ENCODE measurements at places on chromosomes 5 and 9. TPM values are rescaled to one million over a fixed set of nuclear protein-coding genes. Genes with fewer than 3 reads are reported as not detected.

- no peaks in the 10 kb centered on the region for H3K36me3 ChIP-seq
- no peak for DNase-seq
- no peak overlapping the region for H3K4me3 ChIP-seq
- H3K27ac ChIP-seq = no peak overlapping the region
These were observed 289.6 kb downstream of the SEC61B start for GRCh38 chr9:99511723-99512122.

ZFYVE16 gene
- total RNA-seq = 40.7 TPM

- no peak for DNase-seq
- H3K4me3 ChIP-seq = no peak overlapping the region
These were observed 159.8 kb upstream of the HMHB1 start for GRCh38 chr5:143652108-143652700.

DNA sequence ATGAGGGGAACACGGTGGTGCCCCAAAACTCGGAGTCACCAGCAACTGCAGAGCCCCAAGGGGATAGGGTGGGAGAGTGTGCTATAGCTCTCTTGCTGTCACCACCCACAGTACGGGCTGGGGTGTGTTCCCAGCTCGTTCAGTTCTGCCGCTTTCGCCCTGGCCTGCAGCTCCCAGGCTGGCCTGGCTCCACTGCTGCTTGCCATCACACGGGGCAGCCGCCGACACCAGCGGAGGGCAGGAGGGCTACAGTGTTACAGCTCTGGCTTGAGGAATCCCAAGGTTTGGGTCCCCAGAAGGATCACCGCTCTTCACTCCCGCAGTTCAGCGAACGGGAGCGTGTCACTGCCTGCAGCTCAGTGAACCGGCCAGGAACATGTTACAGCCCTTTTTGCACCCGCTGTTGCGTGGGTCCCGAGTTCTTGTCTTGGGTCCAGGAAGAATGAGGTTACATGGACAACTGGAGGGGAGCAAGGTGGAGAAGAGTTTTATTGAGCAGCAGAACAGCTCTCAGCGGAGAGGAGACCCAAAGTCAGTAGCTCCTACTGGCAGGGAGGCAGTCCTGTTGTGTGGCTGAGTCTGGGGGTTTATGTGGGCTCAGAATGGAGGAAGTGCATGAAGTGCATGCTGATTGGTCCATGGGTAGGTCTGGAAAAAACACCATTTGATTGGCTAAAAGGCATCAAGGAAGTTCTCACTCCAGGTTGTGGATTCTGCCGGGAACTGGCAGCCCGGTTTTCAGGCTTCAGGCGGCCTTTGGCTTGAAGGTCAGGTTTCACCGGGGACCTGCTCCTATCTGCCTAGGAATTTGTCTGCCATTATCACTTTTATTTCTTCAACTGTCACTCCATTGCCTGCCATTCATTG lies 113.4 kb downstream of the EHMT1 start:
- H3K27me3 ChIP-seq = no peaks in the 10 kb centered on the region
- H3K36me3 ChIP-seq = no peaks in the 10 kb centered on the region
- no peaks in the 10 kb centered on the region for H3K4me1 ChIP-seq
- no peak for DNase-seq
- H3K27ac ChIP-seq = no peak overlapping the region

- H3K27me3 ChIP-seq = no peaks in the 10 kb centered on the region
- no peak for DNase-seq
- H3K36me3 ChIP-seq = no peaks in the 10 kb centered on the region
- H3K4me1 ChIP-seq = no peaks in the 10 kb centered on the region
These were observed 98.5 kb downstream of the ARSB start for GRCh38 chr5:78886341-78887230.

Data from hepatocyte (in vitro differentiated cells).